Left forelimb (tissue), 1 donor: ENCODE measurements at places on chromosomes 3 and 15.
A peak's percentile ranks its signal among the peaks of the same experiment; 100 is the strongest.

DNA sequence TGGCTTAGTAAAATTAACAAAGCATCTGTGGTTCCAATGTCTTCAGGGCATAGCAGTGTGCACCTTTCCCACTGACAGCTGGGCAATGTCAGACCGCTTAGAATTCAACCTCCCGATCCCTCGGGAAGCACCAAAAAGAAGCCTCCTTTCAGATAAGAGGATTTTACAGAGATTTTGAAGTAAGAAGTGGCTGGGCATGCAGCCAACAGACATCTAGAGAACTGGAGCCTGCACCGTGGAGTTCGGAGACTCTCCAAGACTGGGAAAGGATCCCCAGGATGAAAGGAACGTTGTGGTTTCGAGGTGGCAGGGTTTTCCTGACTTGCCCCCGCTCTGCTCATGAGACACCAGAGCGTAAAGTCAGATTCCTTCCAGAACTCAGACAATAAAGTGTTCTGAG lies 5.3 kb downstream of the FAM174B start:
- peak; percentile 31 for DNase-seq

DNA sequence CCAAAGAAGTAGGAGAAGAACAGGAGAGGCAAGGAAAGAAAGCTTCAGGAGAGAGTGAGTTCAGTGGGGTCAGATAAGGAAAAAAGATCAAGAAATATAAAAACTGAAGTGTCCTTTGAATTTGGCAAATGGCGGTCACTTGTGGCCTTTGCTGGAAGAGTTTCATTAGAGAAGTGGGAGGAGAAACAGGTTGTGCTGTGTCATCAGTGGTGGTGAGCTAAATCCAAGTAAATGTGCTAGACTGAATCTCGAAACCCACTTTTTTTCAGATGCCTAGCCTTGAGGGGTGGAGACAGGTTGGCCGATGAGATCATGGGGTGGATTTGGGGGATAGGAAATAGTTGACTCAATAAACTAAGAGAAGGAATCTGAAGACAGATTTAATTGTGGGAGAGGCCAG lies 43.7 kb downstream of the CHRD start:
- no peak for DNase-seq

- no peak for DNase-seq
These were observed 57.2 kb upstream of the USP3 start for GRCh38 chr15:63447017-63447676.

DNA sequence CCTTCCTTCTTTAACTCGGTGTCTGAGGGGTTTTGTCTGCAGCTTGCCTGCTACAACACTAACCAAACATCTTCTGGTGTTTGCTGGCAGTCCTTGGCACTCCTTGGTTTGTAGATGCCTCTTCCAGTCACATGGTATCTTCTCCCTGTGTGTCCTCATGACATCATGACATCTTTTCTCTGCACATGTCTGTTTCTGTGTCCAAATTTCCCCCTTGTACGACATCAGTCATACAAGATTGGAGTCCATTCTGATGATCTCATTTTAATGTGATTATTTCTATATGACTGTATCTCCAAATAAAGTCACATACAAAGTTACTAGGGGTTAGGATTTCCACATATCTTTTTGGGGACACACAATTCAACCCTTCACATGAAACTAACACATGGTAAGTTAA lies 152.3 kb upstream of the LRRN1 start:
- no peak for DNase-seq

DNA sequence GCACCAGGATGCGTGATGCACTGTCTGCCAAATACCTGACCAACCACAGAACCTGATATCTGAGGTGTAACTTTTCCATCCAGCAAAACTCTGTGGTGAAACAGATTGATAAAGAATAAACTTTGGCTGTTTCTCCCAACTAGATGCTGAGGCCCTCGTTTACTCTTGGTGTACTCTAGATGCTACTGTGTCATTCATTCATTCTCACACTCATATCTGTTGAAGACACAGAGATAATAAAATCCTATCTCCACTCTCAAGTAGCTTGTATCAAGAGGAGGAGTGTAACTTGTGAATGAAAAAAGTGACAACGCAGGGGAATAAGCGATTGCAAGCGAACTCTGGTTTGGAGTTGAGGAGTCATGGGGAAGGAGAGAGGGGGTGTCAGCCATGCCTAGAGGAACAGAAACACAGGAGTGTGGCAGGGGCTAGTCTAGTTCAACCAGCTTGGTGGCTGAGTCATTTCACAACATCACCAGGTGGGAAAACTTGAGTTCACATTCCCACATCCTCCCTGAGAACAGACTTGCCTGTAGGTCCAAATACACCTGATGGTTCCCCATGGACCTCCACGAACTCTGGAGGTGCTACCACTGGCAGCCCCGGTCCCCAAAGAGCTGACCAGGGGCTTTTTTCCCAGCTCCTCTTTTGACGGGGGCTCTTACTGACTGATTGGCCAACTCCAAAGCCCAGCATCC lies 73.3 kb upstream of the SNRK start:
- no peak for DNase-seq
